Mucosa of gallbladder (tissue), 1 donor: ENCODE measurements at places on chromosomes 1 and 21. TPM values are rescaled to one million over a fixed set of nuclear protein-coding genes. Genes with fewer than 3 reads are reported as not detected.
A peak's percentile ranks its signal among the peaks of the same experiment; 100 is the strongest.

Gene NEK2
- total RNA-seq: 1.3 TPM

Gene LRRC53
- total RNA-seq: not detected

Gene SPOCD1
- total RNA-seq: 1.8 TPM

DNA sequence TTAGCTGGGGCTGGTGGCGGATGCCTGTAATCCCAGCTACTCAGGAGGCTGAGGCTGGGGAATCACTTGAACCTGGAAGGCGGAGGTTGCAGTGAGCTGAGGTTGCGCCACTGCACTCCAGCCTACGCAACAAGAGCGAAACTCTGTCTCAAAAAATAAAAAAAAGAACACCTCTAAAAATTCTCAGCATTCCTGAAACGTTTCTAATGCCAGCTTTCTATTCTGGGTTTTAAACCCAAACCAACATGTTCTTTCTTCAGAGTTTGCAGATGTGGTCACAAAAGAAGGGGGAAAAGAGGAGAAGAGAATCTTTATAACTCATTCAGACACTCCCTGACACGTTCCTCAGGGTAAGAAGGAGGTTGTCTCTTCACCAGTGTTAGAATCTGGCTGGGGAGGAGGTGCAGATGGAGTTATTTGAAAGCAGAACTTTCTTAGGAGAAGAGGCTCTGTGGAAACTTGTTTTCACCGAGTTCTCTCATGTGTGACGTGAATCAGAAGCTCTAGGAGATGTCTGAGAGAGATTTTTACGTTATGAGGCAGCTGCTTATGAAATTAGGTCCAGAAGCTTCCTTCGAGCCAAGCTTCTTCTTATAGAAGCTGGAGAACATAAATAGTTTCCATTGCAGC lies 17.8 kb upstream of the CNR2 start:
- no peak for DNase-seq

- no peak for DNase-seq
Observed at GRCh38 chr1:225670356-225670755, 17.4 kb upstream of the ENAH start.

DNA sequence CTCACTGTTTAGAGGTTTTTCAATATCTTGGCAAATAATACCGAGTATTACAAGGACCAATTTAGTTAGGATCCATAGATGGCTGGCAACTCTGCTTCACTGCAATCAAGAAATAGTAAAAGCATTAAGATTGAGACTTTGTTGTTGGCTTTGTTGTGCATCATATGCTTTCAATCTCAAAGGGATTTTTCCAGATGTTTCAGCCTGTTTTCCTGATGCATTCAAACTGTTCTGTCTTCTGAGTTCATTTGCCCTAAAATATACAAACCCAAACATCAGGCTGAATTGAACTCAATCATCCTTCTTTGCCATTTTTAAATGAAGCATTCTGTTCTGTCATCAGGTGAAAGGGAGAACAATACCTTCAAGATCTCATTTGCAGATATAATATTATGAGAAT lies 248.7 kb downstream of the TTLL7 start:
- no peak for DNase-seq

GRCh38 chr1:52057255-52057654 lies 1.2 kb downstream of the BTF3L4 start:
- DNase-seq: no peak

DNA sequence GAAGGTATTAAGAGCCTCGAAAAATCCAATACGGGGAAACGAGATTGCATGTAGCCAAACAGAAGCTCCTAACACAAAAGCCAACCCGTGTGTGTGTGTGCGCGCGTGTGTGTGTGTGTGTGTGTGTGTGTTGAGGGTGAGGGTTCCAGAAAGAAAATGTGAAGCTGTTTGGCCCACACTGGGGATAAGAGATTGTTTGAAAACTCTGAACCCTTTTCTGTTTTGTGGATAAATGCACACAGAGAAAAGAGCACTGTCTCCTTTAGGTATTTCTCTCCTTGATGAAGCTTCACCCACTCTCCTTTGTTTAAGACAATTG lies 1.9 kb downstream of the WLS start:
- peak; percentile 33 for DNase-seq

DNA sequence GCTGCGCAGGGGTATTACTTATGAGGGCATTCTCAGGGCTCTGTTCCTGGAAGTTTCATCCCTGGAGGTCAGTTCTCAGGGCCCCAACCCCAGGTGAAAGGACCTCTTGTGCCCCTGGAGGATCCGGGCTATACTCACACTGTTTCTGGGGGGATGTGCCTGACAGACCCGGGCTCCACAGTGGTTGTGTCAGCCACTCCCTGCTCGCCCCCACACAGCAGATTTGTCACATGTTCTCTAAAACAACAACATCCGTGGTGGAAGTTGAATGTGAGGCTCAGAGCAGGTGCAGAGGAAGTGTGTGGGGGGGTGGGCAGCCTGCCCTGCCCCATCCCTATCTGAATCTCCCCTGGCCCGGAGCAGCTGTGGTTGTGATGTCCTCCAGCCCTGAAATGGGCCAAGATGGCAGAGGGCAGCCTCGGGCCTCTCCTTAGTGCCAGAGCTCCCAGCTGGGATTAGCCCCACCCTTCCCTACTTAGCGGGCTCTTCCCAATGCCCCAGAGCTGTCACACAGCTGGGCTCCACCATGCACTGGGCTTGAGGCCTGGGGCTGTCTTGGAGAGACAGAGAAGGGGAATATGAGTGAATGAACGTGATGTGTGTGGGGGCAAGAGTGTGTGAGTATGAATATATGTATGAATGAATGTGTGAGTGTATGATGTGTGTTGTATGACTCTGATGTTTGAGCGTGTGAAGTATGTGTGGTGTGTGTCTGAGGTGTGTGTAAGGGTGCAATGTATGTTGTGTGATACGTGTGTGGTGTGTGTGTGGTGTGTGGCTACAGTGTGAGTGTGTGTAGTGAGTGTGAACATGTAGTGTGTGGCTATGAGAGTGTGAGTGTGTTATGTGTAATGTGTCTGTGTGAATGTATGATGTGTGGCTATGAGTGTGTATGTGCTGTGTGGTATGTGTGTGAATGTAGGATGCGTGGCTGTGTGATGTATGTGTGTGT lies 1.5 kb upstream of the FCMR start:
- DNase-seq: peak; percentile 42

DNA sequence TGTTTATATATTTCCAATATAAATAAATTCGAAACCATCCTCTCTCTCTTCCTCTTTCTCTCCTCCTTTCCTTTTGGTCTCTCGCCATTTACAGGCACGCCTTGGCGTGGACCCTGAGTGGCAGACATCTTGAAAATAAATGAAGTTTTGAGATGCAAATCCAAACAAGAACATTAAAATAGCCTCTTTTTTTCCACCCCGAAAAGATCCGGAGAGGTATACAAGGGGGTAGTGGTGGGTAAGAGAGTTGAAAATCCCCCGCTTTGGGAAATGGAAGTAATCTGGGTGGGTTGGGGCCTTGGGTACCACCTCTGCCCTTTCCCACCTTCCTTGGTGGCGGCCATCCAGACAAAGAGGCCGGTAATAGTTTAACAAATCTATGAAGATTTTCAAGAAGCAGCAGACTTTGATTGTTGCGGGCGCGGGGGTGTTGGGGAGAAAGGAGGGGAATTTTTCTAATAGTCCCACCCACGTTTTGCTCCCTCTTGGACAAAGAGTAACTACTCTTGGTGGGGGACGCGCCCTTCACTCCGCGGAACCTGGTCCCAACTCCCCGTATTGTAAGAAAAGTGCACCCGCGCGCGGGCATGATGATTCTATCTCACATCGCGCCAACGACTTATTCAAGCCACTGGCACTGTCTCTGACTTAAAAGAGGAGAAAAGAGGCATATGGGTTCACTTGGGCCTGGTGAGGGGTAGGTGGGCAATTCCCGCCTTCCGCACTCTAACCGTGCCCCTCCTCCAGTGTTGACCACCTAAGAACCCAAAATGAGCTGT lies 4.0 kb upstream of the FOXD3 start:
- no peak for DNase-seq

GRCh38 chr1:208335371-208336136 lies 91.4 kb upstream of the PLXNA2 start:
- no peak for DNase-seq

- DNase-seq: no peak
Observed at GRCh38 chr1:97433094-97433823, 487.6 kb downstream of the DPYD start.

- DNase-seq: no peak
Observed at GRCh38 chr21:35533893-35534292, 484.8 kb upstream of the RUNX1 start.
